ENCODE measurements at places on chromosomes 6 and 20.

GRCh38 chr20:63092660-63093215 lies 86.0 kb upstream of the BHLHE23 start:
- DNase-seq, result no peak

GRCh38 chr20:23294166-23294565 lies 56.4 kb upstream of the NXT1 start:
- no peak for DNase-seq

GRCh38 chr20:40925829-40926510 lies 102.7 kb upstream of the TOP1 start:
- no peak for DNase-seq

GRCh38 chr6:30955367-30956042 lies 14.7 kb downstream of the MUCL3 start:
- DNase-seq, result peak; percentile 14

All from AML-193 (cell line).